ENCODE measurements at places on chromosomes 12 and 14.

GRCh38 chr14:72515779-72516770 is 377.8 kb downstream of the DPF3 start:
- no peak overlapping the region for H3K4me3 ChIP-seq
- no peak overlapping the region for H3K27ac ChIP-seq
- peaks cover 14% of the 10 kb centered on the region for H3K27me3 ChIP-seq

DNA sequence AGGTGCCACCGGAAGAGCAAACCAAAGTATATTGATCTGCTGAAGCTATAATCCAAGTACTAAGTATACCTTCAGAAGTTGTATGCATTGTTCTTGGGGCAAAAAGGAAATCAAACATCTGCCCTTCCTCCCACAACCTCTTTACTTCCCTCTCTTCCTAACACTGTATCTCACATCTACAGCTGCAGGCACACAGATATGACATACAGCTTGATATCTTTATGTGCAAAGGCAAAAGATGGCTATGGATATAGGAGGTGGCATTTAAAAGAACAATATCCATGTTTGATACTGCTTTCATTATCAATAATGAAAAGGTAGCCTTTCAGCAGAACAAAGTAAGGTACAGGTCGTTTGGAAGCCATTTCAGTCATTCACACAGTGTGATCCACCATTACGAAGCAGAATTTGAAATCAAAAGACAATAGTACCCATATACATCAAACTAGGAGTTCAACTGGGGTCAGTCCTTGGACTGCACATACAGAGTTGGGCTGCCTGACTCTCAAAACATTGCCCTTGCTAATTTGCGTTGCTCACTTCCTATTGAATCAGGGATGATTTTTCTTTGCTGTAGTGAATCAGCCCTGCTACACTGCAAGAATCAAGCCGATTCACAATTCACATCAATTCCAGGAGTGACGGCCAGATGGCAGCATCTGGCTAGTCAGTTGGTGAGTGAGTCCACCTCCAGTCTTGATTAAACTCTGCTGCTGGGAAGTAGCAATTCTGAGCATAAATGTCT is 8.9 kb downstream of the ANG start:
- no peak overlapping the region for H3K27ac ChIP-seq
- no peak overlapping the region for H3K4me3 ChIP-seq
- H3K36me3 ChIP-seq: no peaks in the 10 kb centered on the region
- peaks cover 7% of the 10 kb centered on the region for H3K4me1 ChIP-seq

DNA sequence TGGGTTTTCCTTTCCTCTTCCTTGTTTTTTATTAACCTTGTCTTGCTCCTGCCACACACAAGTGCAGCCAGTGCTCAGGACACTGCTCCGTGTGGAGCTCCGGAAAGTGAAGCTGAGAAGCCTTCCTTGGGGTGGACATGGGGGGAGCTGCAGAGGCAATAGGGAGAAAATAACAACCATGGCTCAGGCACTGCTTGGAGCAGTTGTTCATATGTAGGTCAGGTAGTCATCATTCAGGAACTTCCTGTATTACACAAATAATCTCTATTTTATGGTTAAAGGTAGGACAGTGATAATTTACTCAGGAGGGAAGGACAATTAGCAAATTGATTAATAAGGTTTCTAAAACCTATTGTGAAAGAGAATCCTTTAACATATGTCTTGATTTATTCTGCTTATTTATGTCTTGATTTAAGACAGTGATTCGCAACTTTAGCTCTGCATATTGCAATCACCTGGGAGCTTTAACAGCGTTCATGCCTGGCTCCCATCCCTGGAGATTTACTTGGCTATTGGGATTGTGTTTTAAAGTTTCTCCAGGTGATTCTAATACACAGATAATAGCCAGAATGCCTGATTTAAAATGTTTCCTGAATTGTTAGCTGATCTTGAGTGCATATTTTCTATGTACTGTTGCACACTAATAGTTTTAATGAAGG is 92.1 kb downstream of the ETV6 start:
- H3K36me3 ChIP-seq: peaks cover 25% of the 10 kb centered on the region
- peaks cover 70% of the 10 kb centered on the region for H3K4me1 ChIP-seq
- no peak overlapping the region for H3K27ac ChIP-seq
- no peak for DNase-seq
- no peaks in the 10 kb centered on the region for H3K27me3 ChIP-seq

- H3K36me3 ChIP-seq: no peaks in the 10 kb centered on the region
- DNase-seq: no peak
- no peaks in the 10 kb centered on the region for H3K27me3 ChIP-seq
- H3K4me1 ChIP-seq: peaks cover 16% of the 10 kb centered on the region
- no peak overlapping the region for H3K4me3 ChIP-seq
Measured at GRCh38 chr12:121388421-121388981, 11.4 kb upstream of the RNF34 start.

- no peaks in the 10 kb centered on the region for H3K36me3 ChIP-seq
- DNase-seq: peak; percentile 19
- H3K27ac ChIP-seq: no peak overlapping the region
- no peak overlapping the region for H3K4me3 ChIP-seq
Measured at GRCh38 chr14:99125616-99126431, 146.2 kb downstream of the BCL11B start.

- no peak overlapping the region for H3K4me3 ChIP-seq
- no peak for DNase-seq
- no peak overlapping the region for H3K27ac ChIP-seq
- no peaks in the 10 kb centered on the region for H3K36me3 ChIP-seq
- peaks cover 4% of the 10 kb centered on the region for H3K27me3 ChIP-seq
- H3K4me1 ChIP-seq: no peaks in the 10 kb centered on the region
Measured at GRCh38 chr12:90871726-90872096, 83.3 kb downstream of the CCER1 start.

- peaks cover 29% of the 10 kb centered on the region for H3K4me1 ChIP-seq
- H3K4me3 ChIP-seq: peak overlapping the region; percentile 2
- H3K27ac ChIP-seq: peak overlapping the region; percentile 97
Measured at GRCh38 chr12:111056618-111057521, 136.5 kb upstream of the MYL2 start.

DNA sequence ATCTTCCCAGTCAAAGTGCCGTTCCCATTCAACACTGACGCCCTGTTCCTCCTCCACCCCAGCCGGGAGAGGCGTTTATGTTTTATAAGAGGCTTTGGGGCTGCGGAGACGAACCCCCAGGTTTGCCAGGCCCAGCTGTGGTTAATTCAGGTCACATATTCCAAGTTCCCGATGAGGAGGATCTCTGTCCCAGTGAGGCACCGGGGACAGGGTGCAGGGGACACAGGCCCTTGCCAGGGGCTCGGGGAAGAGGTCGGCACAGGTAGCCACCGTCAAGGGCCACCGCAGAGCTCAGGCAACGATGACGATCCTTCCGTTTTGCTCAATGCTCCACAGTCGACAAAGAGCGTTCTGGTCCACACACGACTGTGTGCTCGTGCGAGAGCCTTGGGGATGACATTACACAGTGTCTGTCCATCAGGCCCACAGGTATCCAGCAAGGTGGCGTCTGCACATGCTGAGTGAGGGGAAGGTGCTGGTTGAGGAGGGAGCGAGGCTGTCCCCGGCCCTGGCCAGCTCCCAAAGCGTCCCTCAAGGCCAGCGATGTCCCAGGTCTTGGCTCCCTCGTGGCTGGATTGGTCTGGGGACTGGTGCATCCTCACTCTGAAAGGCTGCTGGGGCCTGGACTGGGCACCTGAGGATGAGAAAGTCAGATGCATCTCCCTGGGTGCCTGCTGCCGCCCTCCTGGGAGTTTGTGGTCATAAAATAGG is 189.2 kb upstream of the C14orf180 start:
- H3K27ac ChIP-seq: peak overlapping the region; percentile 3
- peaks cover 61% of the 10 kb centered on the region for H3K4me1 ChIP-seq
- no peaks in the 10 kb centered on the region for H3K27me3 ChIP-seq
- DNase-seq: peak; percentile 31
- H3K4me3 ChIP-seq: no peak overlapping the region

DNA sequence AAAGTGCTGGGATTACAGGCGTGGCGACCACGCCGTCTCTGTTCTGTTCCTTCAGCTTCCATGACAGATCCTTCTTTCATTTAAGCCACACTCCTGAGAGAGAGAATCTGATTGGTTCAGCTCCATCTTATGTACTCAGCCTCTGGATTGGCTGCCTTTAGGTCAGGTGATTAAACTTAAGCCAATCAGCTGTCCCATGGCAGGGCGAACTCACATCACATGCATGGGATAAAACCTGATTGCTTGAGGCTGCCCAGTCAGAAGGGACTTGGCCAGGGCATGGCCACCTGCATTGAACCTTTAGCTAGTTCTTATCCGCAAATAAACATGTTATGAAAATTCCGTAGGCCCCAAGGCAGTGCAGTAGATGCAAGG is 274.2 kb downstream of the SUDS3 start:
- no peak overlapping the region for H3K4me3 ChIP-seq
- H3K27ac ChIP-seq: no peak overlapping the region
- DNase-seq: no peak
- H3K4me1 ChIP-seq: no peaks in the 10 kb centered on the region
- H3K36me3 ChIP-seq: no peaks in the 10 kb centered on the region

GRCh38 chr12:41287500-41288141 is 99.5 kb downstream of the PDZRN4 start:
- no peak overlapping the region for H3K4me3 ChIP-seq
- no peaks in the 10 kb centered on the region for H3K27me3 ChIP-seq
- no peak for DNase-seq
- no peaks in the 10 kb centered on the region for H3K36me3 ChIP-seq

DNA sequence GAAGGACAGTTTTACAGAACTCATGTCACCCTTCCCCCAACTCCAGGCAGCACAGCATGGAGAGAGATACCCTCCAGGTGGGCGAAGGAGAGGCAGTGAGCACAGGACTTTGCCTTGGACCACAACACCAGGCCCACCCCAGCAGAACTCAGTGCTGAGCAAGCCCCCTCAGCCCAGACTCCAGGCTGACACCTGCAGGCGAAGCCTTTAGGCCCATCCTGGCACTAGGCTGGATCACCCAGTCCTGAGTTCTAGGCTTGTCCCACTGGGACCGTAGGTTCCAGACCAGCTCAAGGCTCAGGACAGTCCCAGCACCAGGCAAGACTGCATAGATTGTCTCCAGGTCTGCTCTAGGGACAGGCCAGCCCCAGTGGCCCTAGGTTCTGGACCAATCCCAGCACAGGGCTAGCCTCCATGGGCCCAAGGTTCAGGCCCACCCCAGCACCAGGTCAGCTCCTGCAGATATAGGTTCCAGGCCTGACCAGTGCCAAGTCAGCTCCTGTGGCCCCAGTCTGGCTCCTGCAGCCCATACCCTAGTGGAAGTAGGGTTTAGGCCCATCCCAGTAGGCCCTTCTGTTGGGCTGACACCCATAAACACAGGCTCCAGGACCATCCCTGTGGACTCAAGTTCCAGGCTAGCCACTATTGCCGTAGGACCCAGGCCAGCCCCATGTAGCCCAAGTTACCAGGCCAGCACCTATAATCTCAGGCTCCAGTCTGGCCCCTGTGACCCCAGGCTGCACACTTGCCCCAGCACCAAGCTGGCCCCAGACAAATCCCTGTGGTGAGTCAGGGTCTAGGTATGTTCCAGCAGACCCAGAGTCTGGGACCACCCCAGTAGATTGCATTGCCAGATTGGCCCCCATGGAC is 9.4 kb downstream of the WASHC3 start:
- no peaks in the 10 kb centered on the region for H3K27me3 ChIP-seq
- no peak overlapping the region for H3K4me3 ChIP-seq
- no peak overlapping the region for H3K27ac ChIP-seq
- H3K36me3 ChIP-seq: peaks cover 81% of the 10 kb centered on the region
- H3K4me1 ChIP-seq: peaks cover 35% of the 10 kb centered on the region

GRCh38 chr14:68502230-68502629 is 290.6 kb downstream of the ZFP36L1 start:
- H3K27ac ChIP-seq: no peak overlapping the region
- no peak for DNase-seq
- H3K4me3 ChIP-seq: no peak overlapping the region
- H3K4me1 ChIP-seq: peaks cover 48% of the 10 kb centered on the region

GRCh38 chr12:127628645-127629044 is 638.3 kb upstream of the TMEM132C start:
- no peaks in the 10 kb centered on the region for H3K27me3 ChIP-seq
- DNase-seq: no peak
- no peak overlapping the region for H3K27ac ChIP-seq
- H3K4me3 ChIP-seq: no peak overlapping the region

GRCh38 chr12:7129287-7129871 is 690 bp upstream of the RBP5 start:
- no peaks in the 10 kb centered on the region for H3K27me3 ChIP-seq
- H3K27ac ChIP-seq: no peak overlapping the region
- DNase-seq: no peak
- peak overlapping the region; percentile 81 for H3K4me3 ChIP-seq
- H3K4me1 ChIP-seq: peaks cover 37% of the 10 kb centered on the region

DNA sequence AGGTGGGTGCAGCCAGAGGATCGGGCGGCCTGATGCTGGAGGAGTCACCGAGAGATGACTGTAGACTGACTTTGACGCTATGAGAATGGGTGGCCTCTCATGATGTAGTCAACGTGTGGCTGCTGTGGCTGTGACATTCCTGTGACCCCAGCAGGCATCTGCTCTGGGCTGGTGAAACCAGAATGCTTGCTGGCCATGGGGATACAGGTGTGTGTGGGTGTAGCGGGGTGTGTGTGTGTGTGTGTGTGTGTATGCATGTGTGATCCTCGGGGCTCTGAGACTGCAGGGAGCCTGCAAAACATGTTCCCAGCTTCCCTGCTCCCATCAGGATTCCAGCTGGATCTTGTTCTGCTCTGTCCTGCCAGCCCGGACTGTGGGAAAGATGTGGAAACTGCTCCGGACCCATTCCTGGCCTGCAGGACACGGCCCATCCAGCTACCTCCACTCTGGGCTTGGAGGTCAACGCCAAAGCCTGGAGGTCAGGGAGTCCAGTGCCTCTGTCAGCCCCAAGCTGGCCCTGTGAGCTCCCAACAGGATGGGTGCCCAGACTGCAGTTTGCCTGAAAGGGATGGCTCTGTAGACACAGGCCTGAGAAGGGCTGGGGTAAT is 18.8 kb upstream of the HHIPL1 start:
- H3K27ac ChIP-seq: no peak overlapping the region
- H3K4me3 ChIP-seq: no peak overlapping the region
- peaks cover 7% of the 10 kb centered on the region for H3K4me1 ChIP-seq
- no peak for DNase-seq

- no peaks in the 10 kb centered on the region for H3K4me1 ChIP-seq
- H3K4me3 ChIP-seq: no peak overlapping the region
- no peaks in the 10 kb centered on the region for H3K36me3 ChIP-seq
Measured at GRCh38 chr12:49225576-49226166, 36.8 kb upstream of the TUBA1A start.

GRCh38 chr12:119292893-119293630 is 41.5 kb upstream of the CCDC60 start:
- H3K27me3 ChIP-seq: peaks cover 6% of the 10 kb centered on the region
- no peak overlapping the region for H3K27ac ChIP-seq
- no peak overlapping the region for H3K4me3 ChIP-seq
- H3K36me3 ChIP-seq: no peaks in the 10 kb centered on the region
- no peak for DNase-seq

GRCh38 chr14:46747001-46747652 is 95.5 kb upstream of the RPL10L start:
- H3K4me3 ChIP-seq: no peak overlapping the region
- H3K36me3 ChIP-seq: no peaks in the 10 kb centered on the region
- no peak overlapping the region for H3K27ac ChIP-seq
- no peak for DNase-seq
- no peaks in the 10 kb centered on the region for H3K4me1 ChIP-seq
- no peaks in the 10 kb centered on the region for H3K27me3 ChIP-seq

- peak overlapping the region; percentile 98 for H3K27ac ChIP-seq
- H3K27me3 ChIP-seq: no peaks in the 10 kb centered on the region
- no peak for DNase-seq
Measured at GRCh38 chr14:100070310-100070709, 5.1 kb downstream of the EVL start.

GRCh38 chr12:52628111-52628507 is 9.8 kb upstream of the KRT73 start:
- DNase-seq: no peak
- no peak overlapping the region for H3K27ac ChIP-seq
- no peaks in the 10 kb centered on the region for H3K27me3 ChIP-seq
- H3K36me3 ChIP-seq: no peaks in the 10 kb centered on the region
- H3K4me3 ChIP-seq: no peak overlapping the region
- H3K4me1 ChIP-seq: peaks cover 47% of the 10 kb centered on the region

Measured in activated T-cell treated with anti-CD3 and anti-CD28 coated beads, Interleukin-2, amount 50 U/mL, for 24 hours (primary cell).